ENCODE measurements at places on chromosomes 7 and 10. TPM values are rescaled to one million over a fixed set of nuclear protein-coding genes. Genes with fewer than 3 reads are reported as not detected.

UCN3 gene
- polyA plus RNA-seq, result 2.8 TPM

CDC14C gene
- not detected for polyA plus RNA-seq

CLEC5A gene
- 0.67 TPM for polyA plus RNA-seq

DNA sequence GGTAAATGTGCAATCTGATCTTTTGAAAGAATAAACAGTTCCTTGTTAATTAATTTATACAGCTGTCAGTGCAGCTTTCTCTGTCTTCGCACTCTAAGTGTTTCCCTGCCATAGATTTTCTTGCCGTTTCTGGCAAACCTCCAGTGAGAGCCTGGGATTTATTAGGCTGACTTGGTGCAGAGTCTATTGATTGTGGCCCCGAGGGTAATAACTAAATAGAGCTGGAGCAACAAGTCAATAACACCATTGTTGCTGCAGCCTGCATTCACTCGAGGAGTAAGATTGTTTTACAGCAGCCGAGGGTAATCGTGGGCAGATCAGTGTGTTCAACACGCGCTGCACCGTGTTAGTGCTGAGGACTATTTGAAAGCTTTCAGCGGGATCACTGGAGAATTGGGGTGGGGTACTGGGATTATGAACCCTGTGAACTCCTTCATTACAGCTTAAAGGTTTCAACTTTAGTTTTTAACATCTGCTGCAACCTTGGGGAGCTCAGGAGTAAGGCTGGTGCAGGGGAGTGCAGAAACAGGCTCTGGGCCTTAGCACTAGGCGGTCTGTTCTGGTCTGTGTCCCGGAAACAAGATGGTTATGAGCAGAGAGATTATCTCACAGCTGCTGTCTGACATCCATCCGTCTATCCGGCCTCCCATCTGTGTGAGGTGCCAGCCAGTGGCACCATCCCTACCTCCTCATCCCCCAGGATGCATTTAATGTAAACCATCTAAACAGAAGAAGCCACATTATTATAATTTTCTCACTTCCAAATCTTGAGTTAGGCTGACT is 174.0 kb upstream of the TCF7L2 start:
- no peak for DNase-seq

- DNase-seq, result no peak
Observed at GRCh38 chr10:133024704-133025557, 62.8 kb upstream of the ADGRA1 start.

DNA sequence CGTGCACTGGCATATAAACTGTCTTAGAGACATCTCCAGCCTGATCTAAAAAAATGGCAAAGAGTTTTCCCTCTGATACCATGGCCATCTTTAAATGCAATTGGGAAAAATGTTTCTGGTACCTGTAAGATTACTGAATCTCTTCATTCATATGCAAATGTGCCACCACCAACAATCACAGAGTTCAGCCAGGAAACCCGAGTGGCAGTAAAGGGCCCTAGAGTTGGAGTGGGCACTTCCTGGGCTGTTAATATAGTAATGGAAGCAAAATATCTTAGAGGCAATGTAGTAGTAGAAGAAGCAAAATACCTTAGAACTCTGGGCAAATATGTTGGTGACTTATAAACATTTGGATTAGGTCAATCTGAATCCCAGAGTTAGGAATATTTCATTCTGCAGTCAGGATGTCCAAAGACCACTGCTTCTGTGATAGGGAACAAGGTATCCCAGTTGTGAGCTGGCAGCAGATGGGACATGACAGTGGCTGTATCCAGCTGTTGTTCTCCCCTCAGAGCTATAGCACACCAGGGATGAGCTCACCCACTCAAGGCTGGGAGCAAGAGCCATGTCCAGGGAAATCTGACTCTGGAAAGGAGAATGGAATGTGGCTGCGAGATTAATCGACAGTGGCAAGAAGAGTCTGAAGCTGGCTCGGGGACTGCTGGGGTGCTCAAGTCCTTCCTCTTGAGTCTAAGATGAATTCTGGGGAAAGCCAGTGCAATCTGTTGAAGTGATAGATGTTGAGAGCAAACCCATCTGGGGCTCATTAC is 332.1 kb downstream of the PHTF2 start:
- DNase-seq, result no peak

HOXA9 gene
- 111 TPM for polyA plus RNA-seq

GRCh38 chr10:16777473-16778370 is 39.5 kb downstream of the RSU1 start:
- peak; percentile 46 for DNase-seq

GRCh38 chr10:88427024-88427423 is 156.1 kb downstream of the RNLS start:
- DNase-seq, result no peak

DNA sequence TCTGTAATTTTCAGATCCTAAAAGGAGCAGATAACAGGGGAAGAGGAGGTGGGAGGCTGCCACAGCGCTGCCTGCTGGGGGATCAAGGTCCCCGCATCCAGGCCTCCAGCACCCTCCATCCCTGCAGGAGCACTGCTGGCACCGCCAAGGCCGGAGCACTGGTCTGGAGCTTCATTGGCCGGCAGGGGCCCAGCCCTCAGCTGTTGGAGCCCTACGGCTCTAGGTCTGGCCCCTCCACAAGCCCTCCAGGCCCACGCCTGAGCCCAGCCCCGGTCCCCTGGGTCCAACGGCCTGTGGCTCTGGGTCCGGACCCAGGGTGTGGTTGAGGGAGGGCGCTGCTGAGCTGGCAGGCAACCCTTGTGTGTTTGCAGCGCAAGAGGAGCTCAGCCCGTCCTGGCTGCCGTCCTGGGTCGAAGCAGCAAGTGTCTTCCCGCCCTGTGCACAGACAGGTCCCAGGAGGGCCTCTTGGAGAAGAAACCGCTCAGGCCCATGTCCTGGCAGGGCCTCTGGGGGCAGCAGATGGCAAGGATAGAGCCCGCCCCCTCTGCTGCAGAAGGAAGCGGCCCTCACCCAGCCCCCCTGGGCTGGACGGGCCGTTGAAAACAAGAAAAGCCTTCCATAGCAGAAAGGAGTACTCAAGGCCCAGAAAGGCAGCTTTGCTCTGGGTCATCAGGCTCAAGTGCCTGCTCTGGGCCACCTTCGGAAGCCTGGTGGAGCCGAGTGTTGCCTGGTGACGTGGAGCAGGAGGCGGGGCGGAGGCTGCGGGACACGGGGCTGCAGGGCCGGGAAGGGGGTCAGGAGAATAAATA is 54.3 kb upstream of the TNRC18 start:
- no peak for DNase-seq

TUBB8 gene
- polyA plus RNA-seq, result 0.57 TPM

CHRM2 gene
- 1.4 TPM for polyA plus RNA-seq

- DNase-seq, result no peak
Observed at GRCh38 chr7:90655566-90655965, 59.4 kb downstream of the CDK14 start.

DNA sequence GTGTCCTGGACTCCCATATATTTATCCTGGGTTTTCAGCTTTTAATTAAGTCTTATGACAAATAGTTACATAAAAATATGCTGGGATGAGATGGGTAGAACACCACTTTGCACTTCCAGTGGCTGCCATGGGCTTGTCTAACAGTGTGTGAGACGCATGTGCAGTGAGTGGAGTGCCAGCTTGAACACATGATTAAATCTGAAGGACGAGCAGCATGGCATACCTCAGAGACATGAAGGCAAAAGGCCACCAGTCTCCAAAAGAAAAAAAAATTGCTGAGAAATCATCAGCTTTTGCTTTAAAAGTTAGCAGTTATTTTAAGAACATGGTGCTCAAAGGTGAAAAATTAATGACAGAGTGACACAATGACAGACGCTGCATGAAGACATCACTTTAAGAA is 139.0 kb upstream of the ADCY1 start:
- no peak for DNase-seq

MORN4 gene
- 17.9 TPM for polyA plus RNA-seq

GRCh38 chr7:107147464-107148393 is 21.1 kb upstream of the HBP1 start:
- DNase-seq, result no peak

HPS6 gene
- 10.5 TPM for polyA plus RNA-seq

- no peak for DNase-seq
Observed at GRCh38 chr7:56537477-56537876, 421.3 kb upstream of the NUPR2 start.

ERVW-1 gene
- 2.1 TPM for polyA plus RNA-seq

DNA sequence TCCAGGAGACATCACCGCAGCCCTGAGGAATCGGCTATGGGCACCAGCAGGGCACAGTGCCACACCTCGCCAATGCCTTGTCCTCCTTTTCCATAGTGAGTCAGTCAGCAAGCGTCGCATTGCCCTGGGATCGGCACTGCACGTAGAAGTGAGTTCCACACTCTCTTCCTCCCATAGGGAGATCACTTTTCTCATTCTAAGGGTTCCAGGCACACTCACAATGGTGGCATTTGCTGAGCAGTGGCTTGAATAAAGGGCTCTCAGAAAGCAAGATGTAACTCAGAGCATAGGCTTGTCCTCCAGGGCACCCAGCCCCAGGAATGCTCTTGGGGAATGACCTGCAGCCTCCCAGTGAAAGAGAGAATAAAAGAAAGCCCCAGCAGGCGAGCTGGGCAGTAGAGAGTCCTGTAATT is 1.1 kb upstream of the VIM start:
- DNase-seq, result no peak

GRCh38 chr7:30445770-30446169 is 32.8 kb downstream of the NOD1 start:
- no peak for DNase-seq

ANKRD30A gene
- not detected for polyA plus RNA-seq

DNA sequence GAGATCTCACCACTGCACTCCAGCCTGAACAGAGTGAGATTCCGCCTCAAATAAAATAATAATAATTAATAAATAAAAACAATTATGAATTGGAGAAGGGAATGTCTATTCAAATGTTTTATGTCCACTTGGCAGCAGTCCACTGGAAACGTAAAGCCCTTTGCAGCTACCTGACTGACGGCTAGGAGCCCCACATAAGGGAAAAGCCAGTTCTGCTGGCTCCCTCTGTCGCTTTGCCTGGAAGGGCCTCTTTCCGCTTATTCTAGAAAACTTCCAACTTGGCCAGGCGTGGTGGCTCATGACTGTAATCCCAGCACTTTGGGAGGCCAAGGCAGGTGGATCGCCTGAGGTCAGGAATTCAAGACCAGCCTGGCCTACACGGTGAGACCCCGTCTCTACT is 6.1 kb upstream of the TNS3 start:
- DNase-seq, result no peak

GRCh38 chr10:15374156-15374555 is 3.1 kb upstream of the FAM171A1 start:
- DNase-seq, result no peak

AQP1 gene
- polyA plus RNA-seq, result 221 TPM

DNA sequence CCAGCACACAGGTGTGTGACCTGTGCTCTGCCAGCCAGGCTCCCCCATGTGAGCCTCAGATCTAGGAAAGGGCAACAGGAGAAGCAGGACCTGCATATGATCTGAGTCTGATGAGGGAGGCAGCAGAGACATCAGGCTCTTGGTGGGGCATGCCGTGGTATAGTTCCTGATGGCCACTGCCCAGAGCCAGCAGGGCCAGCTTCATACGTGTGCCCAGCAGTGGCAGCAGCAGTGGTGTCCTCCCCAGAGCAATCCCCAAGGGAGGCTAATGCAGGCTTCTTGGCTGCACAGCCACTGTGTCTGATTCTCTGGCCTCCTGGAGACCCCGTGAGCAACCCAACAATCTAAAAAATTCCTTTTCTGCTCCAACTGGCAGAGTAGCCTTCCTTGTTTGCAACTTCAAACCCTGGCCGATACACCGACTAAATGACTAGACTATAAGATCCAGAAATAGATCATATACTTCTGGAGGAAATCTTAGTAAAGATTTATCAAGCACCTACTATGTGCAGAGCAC is 230.6 kb upstream of the ZMIZ1 start:
- no peak for DNase-seq

ORC5 gene
- polyA plus RNA-seq, result 25.8 TPM

NXPH1 gene
- 0.12 TPM for polyA plus RNA-seq

DNA sequence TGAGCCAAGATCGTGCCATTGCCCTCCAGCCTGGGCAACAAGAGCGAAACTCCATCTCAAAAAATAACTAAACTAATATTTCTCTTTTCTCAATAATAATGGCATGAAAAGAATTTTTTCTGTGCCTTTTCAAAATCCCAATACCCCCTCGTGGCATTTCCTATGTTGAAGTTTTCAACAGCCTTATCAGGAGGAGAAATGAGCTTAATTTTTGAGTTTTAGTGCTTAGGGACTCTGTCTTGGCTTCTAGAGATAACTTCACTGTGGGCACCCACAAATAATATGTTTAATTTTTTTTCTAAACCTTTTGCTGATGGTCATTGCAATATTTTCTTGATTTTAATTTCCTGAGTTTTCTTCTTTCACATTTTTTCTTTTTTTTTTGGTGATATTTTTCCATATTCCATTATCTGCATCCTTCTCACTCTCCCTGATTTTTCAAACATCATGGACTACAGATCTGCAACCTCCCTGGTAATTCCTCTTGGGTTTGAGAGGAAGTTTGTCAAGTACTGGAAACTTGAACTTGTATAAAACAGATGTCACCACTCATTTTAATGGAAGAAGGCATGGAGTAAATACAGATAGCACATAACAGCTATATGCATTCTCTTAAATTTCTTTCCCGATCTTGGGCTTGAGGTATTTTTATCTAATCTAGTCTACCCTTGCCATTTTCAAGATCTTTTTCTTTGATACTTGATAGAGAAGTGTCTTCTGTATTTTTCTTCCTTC is 84.0 kb downstream of the KAT6B start:
- DNase-seq, result no peak

GRID1 gene
- 1.8 TPM for polyA plus RNA-seq

DNA sequence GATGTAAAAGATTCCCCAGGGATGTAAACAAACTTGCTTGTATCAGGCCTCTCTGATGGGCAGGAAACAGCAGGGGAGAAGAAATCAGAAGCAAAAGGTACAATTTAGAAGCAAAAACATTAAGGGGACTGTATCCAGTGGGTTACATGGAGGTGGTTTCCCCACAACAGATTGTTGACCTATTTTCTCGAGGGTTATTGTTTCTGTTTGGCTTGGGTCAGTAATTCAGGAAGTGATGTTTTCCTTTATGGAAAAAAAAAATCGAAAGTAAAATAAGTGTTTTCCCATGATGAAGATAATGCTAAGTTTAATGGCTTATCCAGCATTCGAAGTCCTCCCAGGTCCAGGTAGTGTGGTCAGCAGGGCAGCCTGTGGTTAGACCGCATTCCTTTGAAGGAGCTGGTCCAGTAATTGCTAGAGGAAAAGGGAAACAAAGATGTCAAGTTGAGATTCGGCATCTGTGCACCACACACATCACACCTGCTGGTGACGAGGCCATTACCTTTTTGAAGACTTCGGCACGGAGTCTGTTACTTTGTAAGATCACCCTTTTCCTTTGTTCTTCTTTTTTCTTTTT is 37.3 kb upstream of the ADAM12 start:
- DNase-seq, result peak; percentile 36

MYH16 gene
- not detected for polyA plus RNA-seq

TRA2A gene
- polyA plus RNA-seq, result 182 TPM

FXYD4 gene
- polyA plus RNA-seq, result 0.50 TPM

IRF5 gene
- 2.8 TPM for polyA plus RNA-seq

GRCh38 chr10:124305131-124305530 is 113.6 kb downstream of the OAT start:
- no peak for DNase-seq

HOXA1 gene
- polyA plus RNA-seq, result 3.3 TPM

DKK1 gene
- 24.8 TPM for polyA plus RNA-seq

- no peak for DNase-seq
Observed at GRCh38 chr10:63498665-63499064, 22.5 kb upstream of the REEP3 start.

SEC61G gene
- 193 TPM for polyA plus RNA-seq
